ENCODE measurements at places on chromosomes 3 and 15.
A peak's percentile ranks its signal among the peaks of the same experiment; 100 is the strongest.

DNA sequence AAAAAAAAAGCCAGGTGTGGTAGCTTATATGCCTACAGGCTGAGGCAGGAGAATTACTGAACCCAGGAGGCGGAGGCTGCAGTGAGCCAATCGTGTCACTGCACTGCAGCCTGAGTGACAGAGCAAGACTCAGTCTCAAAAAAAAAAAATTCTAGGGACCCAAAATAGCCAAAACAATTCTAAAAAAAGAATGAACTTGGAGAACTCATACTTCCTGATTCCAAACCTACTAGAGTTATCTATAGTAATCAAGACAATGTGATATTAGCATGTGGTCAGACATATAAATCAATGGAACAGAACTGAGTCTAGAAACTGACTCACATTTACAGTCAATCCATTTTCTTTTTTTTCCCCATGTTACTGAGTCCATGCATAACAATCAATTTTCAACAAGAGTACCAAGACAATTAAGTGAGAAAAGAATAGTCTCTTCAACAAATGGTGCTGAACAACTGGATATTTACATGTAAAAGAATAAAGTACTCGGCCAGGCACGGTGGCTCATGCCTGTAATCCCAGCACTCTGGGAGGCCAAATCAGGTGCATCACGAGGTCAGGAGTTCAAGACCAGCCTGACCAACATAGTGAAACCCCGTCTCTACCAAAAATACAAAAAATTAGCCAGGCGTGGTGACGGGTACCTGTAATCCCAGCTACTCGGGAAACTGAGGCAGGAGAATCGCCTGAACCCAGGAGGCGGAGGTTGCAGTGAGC, 11.9 kb downstream of the PRKAR2A start:
- no peak for DNase-seq

- no peak for DNase-seq
Measured at GRCh38 chr3:190424108-190424477, 25.6 kb downstream of the TMEM207 start.

- no peak for DNase-seq
Measured at GRCh38 chr3:126132751-126133511, 47.5 kb downstream of the ALDH1L1 start.

DNA sequence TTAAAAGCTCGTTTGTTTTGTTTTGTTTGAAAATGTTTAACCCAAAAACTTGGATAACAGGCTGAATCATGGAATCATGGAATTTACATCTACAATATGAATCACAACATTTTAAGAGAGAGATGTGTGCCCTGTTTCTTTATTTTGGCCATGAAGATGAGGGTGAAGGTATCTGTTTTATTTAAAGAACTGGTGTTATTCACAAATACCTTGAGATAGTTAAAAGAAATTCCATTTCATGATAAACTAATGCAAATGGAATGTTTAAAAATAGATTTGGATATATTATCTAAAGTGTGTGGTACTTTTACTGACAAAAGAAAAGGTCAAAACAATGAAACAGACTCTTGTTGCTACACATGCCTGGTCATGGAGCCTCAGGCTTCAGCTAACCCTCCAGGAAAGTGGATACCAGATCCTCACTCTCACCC, 486.0 kb upstream of the CFAP20DC start:
- no peak for DNase-seq

DNA sequence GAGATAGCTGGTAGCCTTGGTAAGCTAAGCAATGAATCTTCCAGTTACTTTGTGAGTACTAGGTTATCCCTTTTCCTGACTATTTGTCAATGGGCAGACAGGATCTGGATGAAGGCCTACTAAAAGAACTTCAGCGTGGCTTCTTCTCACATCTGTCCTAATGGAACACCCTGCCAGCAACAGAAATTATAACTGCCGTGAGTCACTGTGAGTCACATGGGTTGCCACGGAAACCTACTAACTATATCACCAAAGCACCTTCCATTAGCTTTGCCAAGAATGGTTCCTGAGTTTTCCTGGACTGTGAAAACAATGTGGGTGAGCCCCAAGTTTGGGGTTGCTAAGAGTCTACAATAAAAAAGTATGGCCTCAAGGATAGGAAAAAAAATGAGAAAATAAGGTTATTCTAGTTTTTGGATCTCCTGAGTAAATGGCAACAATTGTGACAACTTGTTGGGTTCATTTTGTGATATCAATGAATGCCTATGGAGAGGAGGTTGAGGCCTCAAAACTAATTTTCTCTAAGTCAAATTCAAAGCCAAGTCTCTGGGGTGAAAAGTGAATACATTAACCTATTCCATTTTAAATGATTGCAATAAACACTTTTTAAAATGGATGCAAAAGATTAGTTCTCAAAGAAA, 195.1 kb upstream of the ICE2 start:
- peak; percentile 55 for DNase-seq

- no peak for DNase-seq
Measured at GRCh38 chr3:47594792-47595191, 16.1 kb upstream of the CSPG5 start.

DNA sequence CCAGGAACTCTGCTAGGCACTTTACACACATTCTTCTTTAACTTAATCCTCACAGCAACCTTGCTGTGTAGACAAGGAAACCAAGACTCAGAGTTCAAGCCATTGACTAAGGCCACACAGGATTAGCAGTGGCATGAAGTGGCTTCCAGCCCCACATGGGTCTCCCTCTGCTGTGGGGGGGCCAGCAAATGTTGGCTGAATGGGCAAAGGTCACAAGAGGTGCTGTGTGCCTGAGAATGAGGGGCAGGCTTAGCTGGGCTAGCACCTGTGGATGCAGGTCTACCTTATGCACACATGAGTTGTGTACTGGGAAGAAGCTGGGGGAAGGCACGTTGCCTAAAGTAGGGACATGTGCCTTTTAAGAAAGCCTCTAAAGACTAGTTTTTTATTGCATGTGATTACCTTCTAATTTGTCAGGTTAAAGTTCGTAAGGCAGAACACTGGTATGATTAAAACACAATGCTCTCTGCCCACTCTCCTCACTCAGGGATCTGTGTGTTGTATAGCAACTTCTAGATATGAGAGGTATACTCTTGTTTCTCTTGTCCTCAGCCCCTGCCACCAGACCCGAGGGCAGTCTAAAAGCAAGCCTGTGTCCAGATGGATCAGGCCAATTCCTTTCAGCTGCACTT, 10.9 kb downstream of the BAHD1 start:
- DNase-seq: no peak

GRCh38 chr15:51917493-51917892, 54.1 kb downstream of the LEO1 start:
- peak; percentile 54 for DNase-seq

DNA sequence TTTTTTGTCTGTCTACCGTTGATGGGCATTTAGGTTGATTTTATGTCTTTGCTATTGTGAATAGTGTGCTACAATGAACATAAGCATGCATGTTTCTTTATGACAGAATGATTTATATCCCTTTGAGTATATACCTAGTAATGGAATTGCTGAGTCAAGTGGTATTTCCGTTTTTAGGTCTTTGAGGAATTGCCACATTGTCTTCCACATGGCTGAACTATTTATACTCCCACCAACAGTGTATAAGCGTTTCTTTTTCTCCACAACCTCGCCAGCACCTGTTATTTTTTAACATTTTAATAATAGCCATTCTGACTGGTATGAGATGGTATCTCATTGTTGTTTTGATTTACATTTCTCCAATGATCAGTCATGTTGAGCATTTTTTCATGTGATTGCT, 89.6 kb upstream of the GALNT15 start:
- DNase-seq: no peak

DNA sequence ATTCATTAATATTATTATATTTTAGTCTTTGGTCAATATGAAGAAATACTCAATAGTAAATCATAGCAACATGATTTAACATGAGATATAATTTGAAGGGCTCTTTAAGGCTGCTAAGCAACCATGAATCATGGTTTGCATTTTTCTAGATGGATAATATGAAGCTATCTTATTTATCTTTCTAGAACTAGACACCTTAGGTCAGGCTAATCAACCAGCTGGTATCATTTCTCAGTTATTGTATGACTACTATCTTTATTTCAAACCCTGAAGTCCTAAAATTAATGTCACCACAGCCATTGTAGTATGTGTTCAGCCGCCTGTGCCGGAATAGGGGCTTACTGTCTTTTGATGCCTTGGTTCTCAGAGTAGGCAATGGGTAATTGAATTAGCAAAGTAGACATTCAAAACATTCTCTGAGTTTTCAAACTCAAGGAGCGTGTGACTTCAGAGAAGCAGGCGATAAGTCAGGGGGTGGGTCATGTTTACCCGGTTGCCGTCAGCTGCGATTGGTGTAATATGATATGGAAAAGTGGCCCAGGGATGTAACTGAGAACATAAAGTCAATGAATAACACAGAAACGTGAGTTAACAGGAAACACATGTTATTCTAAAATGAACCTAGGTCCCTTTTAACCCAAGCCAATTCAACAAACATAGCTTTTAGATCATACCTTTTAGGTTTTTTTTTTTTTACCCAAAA, 93.4 kb upstream of the CTDSPL start:
- no peak for DNase-seq

DNA sequence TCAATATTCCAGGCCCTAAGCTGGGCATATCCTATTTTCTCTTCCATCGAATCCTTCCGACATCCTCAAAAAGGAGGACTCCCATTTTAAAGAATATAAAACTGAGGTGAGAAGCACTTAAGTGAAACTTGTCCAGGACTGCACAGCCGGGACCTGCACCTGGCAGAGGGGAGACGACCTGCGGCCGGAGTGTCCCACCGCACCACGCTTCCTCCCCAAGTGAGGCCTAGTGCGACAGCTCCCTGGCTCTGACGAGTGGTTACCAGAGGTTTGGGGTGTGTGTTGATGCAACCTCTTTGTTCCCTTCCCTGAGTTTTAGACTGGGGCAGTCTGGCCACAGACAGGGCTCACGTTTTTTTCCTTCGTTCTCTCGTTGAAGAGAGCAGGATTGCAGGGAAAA, 24.9 kb upstream of the ATP2B2 start:
- DNase-seq: no peak

GRCh38 chr3:107028626-107029025, 348.6 kb upstream of the CCDC54 start:
- DNase-seq: no peak

DNA sequence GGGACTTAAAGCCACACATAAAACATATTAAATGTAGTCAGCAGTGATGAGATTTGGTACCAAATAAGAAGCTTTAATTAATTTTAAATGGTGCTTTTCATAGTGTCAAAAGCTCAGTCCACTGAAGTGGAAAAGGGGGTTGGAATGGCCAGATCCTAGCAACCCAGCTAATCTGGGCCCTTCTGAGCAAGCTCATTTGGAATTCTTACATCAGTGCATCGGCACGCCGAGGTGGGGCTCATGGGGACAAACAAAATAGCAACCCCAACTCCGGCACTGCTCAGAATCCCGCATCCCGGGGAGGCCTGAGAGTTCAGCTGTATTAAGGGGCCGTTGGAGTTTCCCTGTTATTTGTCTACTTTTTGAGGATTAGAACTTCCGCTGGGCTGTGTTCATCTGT, 526.4 kb downstream of the SOX2 start:
- no peak for DNase-seq

DNA sequence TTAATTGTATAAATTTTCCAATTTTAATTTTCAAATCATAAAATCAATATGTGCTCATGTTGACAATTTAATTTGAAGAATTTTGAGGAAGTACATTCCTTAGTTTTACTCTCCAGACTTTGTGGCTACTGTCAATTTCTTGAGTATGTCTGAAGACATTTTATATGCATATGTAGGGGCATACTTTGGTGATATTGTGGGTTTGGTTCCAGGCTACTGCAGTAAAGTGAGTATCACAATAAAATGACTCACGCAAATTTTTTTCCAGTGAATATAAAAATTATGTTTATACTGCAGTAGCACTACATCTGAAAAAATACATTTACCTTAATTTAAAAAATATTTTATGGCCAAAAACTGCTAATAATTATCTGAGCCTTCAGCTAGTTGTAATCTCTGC, 123.2 kb upstream of the PLCL2 start:
- DNase-seq: no peak

DNA sequence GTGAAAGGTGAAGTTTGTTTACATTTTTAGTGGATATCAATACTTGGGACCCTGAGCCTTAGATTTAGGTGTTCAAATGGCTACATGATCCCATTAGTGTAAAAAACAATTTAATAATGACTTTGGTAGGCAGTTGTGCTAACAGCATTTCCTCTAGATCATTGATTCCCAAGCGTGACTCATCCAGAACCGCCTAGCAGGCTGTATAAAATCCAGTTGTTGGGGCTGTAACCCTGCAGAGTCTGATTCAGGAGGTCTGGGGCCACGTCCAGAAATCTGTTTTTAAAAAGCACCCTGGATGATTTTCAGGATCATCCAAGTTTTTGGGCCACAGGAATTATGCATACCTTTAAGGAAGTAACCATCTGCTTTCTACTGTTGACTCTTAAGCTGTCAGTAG, 156.4 kb downstream of the TP63 start:
- no peak for DNase-seq

DNA sequence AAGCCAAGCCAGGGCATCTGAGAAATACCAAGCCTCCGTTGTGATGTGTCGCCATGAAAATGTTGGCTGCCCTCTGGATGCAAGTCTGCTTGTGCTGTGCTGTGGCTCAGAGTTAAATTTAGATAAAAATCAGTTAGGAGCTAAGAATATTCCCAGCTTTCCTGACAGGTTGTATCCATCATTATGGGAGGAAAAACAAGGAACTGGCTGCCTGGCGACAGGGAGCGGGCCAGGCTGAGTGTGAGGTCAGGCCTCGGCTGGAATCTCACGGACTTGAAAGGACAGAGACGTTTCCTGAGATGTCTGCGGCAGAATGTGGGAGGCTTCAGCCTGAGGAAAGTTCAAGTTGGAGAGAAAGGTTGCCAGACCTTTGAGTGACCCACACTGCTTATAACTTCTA, 213.8 kb downstream of the THSD4 start:
- DNase-seq: no peak

DNA sequence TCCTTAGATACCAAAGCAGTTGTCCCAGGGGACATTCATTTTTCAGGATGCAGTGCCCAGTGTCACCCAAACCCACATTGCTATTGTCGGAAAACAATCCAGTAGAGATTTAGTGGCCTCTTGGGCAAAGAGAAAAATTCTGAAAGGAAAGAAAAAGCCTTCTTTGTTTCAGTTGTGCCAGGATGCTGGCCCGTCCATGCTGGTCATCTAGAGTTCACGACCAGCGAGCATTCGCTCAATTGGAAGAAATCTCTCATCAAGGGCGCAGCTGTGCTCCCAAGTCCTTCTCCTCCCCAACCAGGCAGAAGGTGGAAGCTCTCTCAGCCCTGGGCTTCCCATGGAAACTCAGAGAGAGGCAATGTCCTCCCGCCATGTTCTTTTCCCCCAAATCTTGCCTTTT, 123.7 kb downstream of the MTHFS start:
- DNase-seq: no peak

GRCh38 chr15:83871808-83872559, 218.1 kb downstream of the ADAMTSL3 start:
- peak; percentile 2 for DNase-seq

GRCh38 chr3:114259566-114259965, 22.2 kb upstream of the ZNF80 start:
- DNase-seq: no peak
